Dermis lymphatic vessel endothelial cell (primary cell): ENCODE measurements at places on chromosomes 5 and 9. TPM values are rescaled to one million over a fixed set of nuclear protein-coding genes. Genes with fewer than 3 reads are reported as not detected.

The SLCO4C1 gene
- not detected in 2 replicates for total RNA-seq

The RABEPK gene
- 13.0 and 16.8 TPM in 2 replicates for total RNA-seq

The TMED9 gene
- total RNA-seq: 109 and 137 TPM in 2 replicates

The LMBRD2 gene
- total RNA-seq: 8.0 and 8.5 TPM in 2 replicates

The FAM221B gene
- total RNA-seq: not detected in 2 replicates

The ADAMTS19 gene
- total RNA-seq: not detected in 2 replicates
